Effector memory CD8-positive, alpha-beta T cell (primary cell): ENCODE measurements at places on chromosomes 2 and 18.
A peak's percentile ranks its signal among the peaks of the same experiment; 100 is the strongest.

- DNase-seq: no peak
Measured at GRCh38 chr2:38945372-38945771, 55.7 kb downstream of the ARHGEF33 start.

DNA sequence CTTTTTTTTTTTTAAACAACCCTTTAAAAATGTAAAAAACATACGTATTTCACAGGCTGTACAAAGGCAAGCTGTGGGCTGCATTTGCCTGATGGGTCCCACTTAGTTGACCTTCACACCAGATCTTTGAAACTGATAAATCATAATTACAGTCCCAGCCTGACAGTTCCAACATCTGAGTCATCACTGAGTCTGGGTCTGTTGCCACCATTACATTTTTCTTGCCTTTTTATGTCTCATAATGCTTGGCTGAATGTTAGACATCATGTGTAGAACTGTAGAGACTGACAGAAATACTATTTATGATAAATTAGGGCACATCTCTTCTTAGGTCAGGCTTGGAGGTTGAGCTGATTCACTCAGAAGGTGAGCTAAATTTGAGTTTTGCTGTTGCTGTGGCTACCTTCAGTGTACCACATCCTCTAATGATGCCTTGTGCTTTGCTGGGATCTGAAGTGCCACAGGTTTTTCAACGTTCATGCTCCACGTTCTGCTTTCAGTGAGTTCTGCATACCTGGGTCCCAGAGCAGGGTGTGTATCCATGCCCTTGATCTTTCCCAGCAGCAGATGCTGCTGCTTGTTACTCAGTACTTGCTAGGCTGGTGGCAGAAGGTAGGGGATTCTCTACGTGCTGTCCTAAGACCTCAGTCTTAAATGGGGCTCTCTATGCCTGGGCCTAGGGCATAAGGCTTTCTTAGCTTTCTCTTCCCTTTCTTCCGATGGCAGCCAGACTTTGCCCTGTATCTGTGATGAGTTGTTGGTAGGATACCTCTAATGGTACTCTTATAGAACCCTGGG, 160.6 kb upstream of the SMAD7 start:
- DNase-seq: no peak

DNA sequence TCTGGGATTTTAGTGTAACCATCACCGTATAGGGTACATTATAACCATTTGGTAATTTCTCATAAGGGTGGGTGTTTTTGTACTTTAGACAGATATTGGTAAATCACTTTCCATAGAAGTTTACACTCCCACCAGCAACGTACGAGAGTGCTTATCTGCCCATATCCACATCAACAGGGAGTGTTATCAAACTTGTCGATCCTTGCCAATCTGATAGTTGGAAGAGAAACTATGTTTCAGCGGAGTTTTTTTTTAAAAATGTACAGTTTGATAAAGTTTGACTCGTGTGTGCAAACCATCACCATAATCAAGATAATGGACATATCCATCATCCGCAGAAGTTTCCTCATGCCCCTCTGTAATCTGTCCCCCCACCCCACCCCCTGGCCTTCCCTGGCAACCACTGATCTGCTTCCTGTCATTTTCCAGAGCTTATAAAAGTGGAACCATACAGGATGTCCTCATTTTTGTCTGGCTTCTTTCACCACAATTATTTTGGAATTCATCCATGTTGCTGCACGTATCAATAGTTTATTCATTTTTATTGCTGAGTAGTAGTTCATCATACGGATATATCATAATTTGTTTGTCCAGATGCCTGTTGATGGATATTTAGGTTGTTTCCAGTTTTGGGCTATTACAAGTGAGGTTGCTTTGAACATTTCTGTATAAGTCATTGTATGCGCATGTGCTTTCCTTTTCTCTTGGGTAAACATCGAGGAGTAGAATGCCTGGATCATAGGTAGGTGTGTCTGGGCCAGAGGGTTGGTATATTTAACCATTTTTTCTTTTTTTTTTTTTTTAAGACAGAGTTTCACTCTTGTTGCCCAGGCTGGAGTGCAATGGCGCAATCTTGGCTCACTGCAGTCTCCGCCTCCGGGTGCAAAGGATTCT, 18.6 kb downstream of the GLI2 start:
- DNase-seq: no peak

- no peak for DNase-seq
Measured at GRCh38 chr2:64913357-64913869, 75.8 kb upstream of the SLC1A4 start.

GRCh38 chr2:164186591-164186990, 434.7 kb downstream of the GRB14 start:
- no peak for DNase-seq

- no peak for DNase-seq
Measured at GRCh38 chr18:31424383-31424988, 23.1 kb upstream of the DSG3 start.

- peak; percentile 43 for DNase-seq
Measured at GRCh38 chr2:64945973-64946768, 43.0 kb upstream of the SLC1A4 start.

GRCh38 chr2:106115250-106115649, 78.9 kb downstream of the UXS1 start:
- no peak for DNase-seq

DNA sequence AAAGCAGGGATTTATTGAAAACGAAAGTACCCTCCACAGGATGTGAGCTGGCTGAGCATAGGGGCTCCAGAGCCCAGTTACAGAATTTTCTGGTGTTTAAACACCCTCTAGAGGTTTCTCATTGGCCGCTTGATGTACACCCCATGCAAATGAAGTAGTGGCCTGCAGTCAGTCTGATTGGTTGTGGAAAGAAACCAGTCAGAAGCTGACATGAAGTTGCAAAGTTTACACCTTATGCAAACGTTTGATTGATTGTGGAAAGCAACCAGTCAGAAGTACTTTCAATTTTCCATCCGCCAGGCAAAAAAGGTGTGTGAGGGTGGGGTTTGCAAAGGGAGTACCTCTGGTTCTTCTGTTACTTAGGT, 62.3 kb downstream of the VWA3B start:
- DNase-seq: no peak

DNA sequence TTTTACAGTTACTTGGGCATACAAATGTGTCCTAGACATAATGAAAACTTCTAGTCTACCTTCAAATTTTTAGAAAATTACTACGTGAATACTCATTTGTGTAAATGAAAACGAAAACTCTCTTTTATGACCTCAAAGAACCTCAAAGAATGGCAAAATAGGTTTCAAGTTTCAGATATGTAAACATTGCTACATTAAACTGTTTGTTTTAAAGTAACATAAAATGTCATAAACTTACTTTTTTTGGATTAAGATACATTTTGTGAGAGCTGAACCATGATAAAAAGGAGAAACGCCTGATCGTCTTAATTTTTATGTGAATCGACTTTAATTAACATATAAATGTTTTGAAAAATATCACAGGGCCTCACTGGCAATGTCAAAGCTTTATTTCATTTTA, 91.4 kb downstream of the PPP1R1C start:
- DNase-seq: no peak

DNA sequence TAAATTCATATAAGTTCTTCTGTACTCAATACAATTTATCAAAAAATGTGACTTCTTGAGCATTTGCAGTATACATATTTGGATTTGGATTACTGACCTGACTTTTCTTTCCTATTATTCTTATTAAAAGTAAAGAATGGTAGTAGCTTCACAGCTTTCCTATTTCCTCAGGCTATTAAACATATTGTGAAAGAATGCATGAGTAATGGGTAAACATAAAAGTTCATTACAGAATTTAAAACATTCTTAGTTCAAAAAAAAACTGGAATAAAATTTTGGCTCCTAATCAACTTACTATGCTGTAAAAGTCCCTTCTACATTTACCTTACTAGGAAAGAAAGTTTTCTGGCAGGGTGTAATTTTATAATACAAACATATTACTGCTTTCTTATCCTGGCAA, 27.3 kb upstream of the C2orf66 start:
- DNase-seq: no peak

DNA sequence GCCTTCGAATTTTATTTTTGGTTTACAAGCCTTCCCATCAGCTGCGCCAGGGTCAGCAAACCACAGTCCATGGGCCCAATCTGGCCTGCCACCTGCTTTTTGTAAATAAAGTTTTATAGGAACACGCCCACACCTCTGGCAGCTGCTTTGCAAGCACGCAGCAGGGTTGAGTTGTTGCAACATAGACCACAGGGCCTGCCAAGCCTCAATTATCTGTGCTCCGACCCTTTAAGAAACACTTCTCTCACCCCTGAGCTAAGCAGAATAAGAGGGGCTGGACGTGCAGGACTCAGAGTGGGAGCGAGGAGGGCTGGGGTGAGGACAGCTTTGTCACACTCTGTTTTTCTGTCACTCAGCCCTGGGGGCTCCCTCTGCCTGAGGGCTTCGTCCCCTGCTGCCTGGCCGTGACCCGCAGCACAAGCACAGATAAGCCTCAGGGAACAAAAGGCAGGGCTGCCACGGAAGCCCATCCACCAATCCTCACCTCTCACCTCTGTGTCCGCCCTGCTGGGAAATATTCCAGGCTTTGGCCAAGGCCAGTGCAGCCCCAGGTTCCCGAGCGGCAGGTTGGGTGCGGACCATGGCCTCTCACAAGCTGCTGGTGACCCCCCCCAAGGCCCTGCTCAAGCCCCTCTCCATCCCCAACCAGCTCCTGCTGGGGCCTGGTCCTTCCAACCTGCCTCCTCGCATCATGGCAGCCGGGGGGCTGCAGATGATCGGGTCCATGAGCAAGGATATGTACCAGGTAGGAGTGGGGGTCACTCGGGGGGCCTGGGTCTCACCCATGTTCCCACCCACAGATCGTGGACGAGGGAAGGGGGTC, at the start of gene AGXT:
Gene AGXT, plus strand, starts transcription at position 539 of the 823 bp plus-strand sequence. Its CDS starts 42 bp downstream, at position 581.
- DNase-seq: no peak

DNA sequence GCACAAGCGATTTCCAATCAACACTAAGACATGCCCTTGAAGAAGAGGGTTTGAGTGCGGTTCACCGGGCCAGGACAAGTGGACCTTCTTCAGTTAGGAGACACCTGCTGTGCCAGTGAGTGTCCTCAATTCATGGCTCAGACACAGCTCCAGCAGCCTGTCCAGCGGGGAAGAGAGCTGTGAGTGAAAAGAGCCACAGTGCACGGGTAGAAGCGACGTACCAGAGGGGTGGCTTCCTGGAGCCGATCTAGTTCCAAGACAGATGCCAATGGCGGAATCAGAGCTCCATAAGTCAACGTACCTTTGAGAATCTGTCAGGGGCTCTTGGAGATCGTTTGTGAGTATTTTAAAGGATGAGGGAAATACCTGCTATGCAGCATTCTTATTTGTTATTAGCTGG, 119.9 kb upstream of the SALL3 start:
- no peak for DNase-seq

GRCh38 chr18:11689669-11690565, 853 bp downstream of the GNAL start:
- DNase-seq: no peak

DNA sequence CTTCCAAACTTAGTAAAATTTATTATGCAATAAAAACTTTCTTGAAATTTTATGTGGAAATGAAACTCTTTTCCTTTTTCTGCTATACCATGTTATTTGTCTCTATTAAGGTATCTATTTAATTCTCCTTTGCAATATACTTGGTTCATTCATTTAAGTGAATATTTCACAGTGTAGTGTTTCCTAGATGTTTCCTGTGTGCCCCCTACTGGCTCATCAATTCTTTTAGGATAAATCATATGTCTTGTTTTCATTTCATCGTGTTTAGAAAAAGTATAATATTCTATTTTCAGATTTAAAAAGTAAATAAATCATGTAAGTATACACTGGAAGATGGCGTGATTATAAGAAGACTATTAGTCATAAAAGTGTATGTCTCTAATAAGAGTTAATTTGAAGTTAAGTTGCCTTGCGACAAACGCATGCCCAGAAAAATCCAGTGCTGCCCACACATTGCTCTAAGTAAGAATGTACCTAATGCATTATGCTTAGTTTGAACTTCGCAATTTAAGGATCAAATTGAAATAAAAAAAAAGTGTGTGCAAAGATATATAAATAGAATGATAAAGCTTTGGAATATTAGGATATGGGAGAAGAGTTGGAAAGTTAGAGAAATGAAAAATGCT, 525.4 kb downstream of the KCNJ3 start:
- DNase-seq: no peak

GRCh38 chr2:208013285-208014178, 11.8 kb downstream of the PLEKHM3 start:
- no peak for DNase-seq

GRCh38 chr2:29202819-29203495, 87.7 kb downstream of the CLIP4 start:
- DNase-seq: no peak

DNA sequence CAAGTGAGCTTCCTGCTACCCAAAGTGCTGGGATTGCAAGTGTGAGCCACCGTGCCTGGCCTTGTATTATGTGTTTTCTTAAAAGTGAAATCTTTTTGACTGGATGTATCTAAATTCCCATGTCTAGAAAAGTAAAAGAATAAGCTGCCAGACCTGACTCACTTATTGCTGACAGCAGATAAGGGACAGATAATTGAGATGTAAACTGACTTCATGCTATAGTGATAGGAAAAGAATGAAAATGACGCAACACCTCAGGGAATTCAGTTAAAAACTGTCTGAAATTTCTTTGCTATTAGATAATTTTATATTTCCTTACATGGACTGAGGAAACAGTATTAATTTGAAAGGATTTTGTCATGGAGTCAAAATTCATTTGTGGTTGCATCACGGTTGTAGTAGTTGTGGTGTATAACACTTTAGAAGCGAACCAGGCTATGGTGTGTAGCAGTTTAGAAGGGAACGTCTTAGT, 19.4 kb downstream of the TTC27 start:
- no peak for DNase-seq
